ENCODE measurements at places on chromosomes 5 and 9.

GRCh38 chr9:5481322-5482040 is 28.9 kb upstream of the PDCD1LG2 start:
- DNase-seq = no peak

GRCh38 chr5:157431544-157432200 is 28.3 kb upstream of the NIPAL4 start:
- peak; percentile 84 for DNase-seq

DNA sequence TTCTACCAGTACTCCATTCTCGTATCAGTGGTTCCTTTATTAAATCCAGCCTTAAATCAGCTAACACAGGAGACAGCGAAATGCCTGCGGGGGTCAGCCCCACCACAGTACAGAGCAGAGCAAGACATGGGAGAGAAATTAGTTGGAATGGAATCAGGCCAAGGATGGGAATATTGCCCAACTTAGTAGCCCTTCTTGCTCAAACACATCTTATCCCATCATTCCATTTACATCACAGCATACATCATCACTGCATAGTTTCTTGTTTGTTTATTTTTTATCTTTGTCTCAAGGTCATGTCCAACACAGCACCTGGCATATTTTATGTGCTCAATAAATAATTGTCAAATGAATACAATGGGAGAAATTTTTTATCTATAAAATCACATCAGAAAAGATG is 34.3 kb upstream of the DAB2 start:
- no peak for DNase-seq

- DNase-seq = peak; percentile 84
Observed at GRCh38 chr9:95507464-95508241, 9.1 kb downstream of the PTCH1 start.

- no peak for DNase-seq
Observed at GRCh38 chr5:26749829-26750228, 288.6 kb downstream of the CDH9 start.

- DNase-seq = no peak
Observed at GRCh38 chr5:160298189-160298588, 14.2 kb downstream of the CCNJL start.

GRCh38 chr5:173602423-173602822 is 14.0 kb downstream of the BOD1 start:
- no peak for DNase-seq

GRCh38 chr5:173016598-173017046 is 33.1 kb downstream of the ATP6V0E1 start:
- DNase-seq = no peak

- DNase-seq = no peak
Observed at GRCh38 chr9:137873408-137873807, 4.2 kb upstream of the CACNA1B start.

- no peak for DNase-seq
Observed at GRCh38 chr5:172336676-172337285, 53.2 kb upstream of the UBTD2 start.

GRCh38 chr5:143248391-143248790 is 155.1 kb downstream of the NR3C1 start:
- no peak for DNase-seq

GRCh38 chr9:73155968-73156864 is 4.6 kb downstream of the ANXA1 start:
- DNase-seq = no peak

- no peak for DNase-seq
Observed at GRCh38 chr9:136117916-136118319, 757 bp downstream of the TMEM250 start.

DNA sequence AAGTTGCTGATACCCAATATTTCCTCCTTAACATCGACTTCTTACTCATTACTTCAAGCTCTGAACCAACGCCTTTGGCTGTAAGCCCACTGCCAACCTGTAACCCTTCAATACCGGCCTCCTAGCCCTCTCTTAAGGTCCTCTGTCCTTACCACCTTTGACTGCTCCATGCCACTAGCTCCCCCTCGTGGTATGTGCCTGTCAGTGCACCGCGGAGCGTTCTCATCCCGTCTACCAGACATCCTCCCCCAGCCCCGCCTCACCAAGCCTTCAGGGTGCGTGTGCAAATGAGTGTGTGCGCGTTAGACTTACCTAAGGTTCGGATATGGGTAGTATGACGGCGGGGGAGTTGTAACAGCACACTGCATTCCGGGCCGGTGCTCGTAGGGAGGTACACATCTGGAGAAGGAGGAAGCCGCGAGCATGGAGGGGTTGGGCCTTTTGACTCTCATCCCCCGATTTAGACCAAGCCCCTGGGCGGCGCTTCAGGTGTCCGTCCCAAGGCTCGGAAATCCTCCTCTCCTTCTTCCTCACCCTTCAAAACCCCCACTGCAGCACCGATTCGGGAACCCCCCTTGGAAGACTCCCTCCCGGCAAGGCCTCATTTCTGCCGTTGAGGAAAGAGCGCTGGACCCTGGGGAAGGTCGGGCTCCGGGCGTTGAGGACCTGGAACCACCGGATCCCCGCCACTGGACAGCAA is 2.8 kb upstream of the MYORG start:
- peak; percentile 93 for DNase-seq

DNA sequence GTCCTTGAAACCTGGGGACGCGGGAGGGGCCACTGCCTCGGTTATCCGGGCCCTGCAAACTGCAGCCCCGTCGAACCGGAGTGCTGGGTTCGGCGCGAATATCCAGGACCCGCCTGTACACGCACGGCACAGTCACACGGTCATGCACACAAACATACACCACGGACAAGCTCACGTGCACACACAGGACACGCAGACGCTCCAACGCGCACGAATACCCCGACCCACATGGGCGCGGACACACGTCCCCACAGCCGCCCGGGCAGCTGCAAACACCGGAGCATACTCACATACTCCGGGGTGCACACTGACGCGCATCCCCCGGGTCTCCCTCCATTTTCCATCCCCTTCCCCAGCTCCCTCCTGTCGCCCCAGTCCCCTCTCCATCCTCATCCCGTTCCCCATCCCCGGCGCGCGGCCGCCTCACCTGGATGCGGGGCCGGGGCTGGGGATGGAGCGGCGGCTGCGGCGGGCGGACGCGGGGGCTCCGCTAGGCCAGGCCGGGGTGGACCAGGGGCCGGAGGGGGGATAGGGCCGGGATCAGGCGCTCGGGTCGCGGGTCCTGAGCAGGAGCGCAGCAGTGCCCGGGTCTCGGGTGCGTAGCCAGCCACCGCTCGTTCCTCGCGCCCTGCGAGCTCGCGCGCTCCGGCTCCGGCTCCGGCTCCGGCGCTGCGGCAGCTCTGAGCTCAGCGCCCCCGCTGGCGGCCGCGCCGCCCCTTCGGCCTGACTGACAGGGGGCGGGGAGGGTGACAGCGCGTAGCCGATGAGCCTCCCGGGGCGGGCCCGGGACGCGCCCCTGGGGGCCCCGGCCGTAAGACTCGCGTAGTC is at the start of the genes EIF4E1B and SNCB:
Gene EIF4E1B, plus strand, starts transcription at position 823 of the 828 bp plus-strand sequence. CDS start 12,113 bp downstream, outside the sequence.
Gene SNCB, minus strand, starts transcription at position 682 of the 828 bp plus-strand sequence. CDS start 880 bp downstream, outside the sequence.
- peak; percentile 80 for DNase-seq

GRCh38 chr5:178514851-178515418 is 75.3 kb downstream of the COL23A1 start:
- DNase-seq = no peak

GRCh38 chr5:175394601-175395000 is 49.4 kb downstream of the DRD1 start:
- DNase-seq = no peak

DNA sequence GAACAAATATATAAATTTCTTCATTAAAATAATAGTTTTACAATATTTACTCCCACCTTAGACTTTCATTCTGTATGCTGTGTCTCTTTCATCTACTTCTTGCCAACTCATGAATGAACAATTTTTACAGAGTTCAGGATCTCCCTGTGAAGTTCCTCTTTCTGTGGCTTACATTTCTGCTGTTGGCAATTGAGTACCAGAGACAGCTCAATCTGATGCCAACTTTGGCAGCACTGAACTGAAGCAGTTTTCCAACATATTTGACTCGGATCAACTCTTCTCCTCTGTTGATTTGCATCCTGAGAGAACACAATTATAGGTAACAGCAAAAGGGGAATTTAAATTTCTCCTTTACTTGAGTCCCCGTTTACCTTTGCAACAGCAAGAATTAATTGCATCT is 1262.2 kb downstream of the EFNA5 start:
- DNase-seq = no peak

GRCh38 chr5:131769961-131770360 is 26.9 kb downstream of the FNIP1 start:
- peak; percentile 28 for DNase-seq

DNA sequence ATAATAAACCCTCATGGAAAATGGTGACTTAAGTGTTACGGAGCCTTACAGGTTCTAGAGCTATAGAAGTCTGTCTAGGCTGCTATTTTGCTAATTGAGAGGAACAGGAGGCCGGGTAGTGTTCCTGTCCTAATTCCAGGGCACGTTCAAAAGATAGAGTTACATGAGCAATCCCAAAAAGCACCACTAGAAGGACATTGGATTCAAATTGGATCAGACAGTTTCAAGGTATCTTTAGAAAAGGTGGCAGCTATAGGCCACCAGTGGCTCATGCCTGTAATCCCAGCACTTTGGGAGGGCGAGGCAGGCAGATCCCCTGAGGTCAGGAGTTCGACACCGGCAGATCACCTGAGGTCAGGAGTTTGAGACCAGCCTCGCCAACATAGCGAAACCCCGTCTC is 458.8 kb downstream of the TMEM232 start:
- DNase-seq = no peak

DNA sequence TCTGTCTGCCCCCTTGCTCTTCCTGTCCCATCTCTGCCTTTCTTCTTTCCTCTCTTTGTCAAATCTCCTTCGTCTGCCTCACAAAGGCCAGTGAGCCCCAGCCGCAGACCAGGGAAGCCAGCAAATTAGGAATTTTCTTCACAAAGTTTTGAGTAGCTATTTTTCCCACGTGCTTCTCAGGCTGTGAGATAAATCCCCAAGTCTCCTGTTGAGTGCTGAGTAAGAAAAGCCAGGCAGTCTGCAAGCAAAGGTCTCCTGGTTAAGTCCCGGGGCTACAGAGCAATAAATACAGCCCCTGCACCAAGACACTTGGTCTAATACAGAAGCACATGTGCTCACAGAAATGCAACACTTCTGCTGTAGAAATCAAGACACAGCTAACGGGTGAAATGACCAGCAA is 284.9 kb downstream of the SLIT3 start:
- DNase-seq = no peak

DNA sequence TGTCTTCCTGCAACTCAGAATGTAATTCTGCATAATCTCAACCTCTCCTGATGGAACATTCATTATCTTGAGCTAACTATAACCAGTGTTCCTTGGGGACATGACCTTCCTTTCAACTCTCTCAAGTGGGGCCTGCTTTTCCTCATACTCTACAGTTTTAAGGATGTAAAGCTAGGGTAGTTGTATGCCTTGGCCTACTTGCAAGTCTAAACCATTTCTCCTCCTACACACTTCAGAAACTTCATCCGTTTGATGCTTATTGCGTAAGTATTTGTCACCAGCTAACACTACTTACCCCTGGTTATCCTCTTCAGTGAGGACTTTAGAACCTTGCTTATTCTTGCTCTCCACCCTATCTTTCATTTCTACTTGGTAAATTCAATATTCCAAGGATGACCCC is 548.9 kb downstream of the HINT1 start:
- no peak for DNase-seq

GRCh38 chr9:83986195-83986594 is 5.6 kb downstream of the RMI1 start:
- DNase-seq = no peak

- peak; percentile 30 for DNase-seq
Observed at GRCh38 chr5:56264417-56265025, 31.4 kb upstream of the ANKRD55 start.

GRCh38 chr5:112491257-112491656 is 72.2 kb upstream of the EPB41L4A start:
- DNase-seq = no peak

- no peak for DNase-seq
Observed at GRCh38 chr5:75536694-75537360, 25.1 kb downstream of the POLK start.

DNA sequence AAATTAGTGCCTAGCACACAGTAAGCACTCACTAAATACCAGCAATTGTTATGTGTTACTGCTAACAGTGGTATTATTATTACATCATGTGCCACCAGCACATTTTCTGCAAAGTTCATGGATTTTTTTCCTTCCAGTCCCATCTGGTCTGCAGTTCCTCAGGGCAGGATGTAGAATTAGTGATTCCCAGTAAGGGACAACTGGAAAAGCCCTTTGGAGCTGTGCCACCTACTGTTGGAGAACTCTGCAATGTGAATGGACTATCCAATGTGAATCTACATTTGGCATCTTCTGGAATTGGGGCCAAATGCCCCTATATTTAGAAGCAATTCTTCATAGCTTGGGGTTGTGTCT is 154.0 kb downstream of the CDH6 start:
- DNase-seq = no peak

- DNase-seq = no peak
Observed at GRCh38 chr9:129340427-129341170, 162.5 kb upstream of the IER5L start.

GRCh38 chr5:89996890-89997289 is 412.7 kb downstream of the CETN3 start:
- no peak for DNase-seq

- DNase-seq = peak; percentile 53
Observed at GRCh38 chr5:34957857-34958690, 28.7 kb downstream of the DNAJC21 start.

DNA sequence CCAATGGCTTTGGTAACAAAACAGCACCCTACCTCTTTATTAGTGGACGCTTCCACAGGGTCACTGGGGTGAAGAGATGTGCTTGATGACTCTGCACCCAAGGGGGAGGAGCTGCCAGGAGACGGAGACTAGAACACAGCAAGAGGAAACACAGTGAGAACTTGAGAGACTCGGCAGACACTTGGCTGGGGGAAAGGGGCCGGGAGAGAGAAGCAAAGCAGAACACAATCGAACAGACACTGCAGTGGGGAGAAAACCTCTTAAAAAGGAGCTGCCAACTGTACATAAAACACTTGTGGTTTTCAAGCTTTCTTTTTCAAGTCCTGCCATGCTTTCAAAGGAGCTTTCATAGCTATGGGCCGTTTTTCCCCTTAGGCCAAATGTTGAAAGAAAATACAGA is 151.0 kb downstream of the ENTREP1 start:
- DNase-seq = no peak

- peak; percentile 88 for DNase-seq
Observed at GRCh38 chr9:16870596-16871335, at the start of gene BNC2. BNC2 (minus strand) TSS chr9:16870670; CDS start chr9:16870648, 22 bp downstream.

- DNase-seq = no peak
Observed at GRCh38 chr5:14003936-14004335, 59.4 kb upstream of the DNAH5 start.

- no peak for DNase-seq
Observed at GRCh38 chr5:2335733-2336515, 415.6 kb downstream of the IRX2 start.

DNA sequence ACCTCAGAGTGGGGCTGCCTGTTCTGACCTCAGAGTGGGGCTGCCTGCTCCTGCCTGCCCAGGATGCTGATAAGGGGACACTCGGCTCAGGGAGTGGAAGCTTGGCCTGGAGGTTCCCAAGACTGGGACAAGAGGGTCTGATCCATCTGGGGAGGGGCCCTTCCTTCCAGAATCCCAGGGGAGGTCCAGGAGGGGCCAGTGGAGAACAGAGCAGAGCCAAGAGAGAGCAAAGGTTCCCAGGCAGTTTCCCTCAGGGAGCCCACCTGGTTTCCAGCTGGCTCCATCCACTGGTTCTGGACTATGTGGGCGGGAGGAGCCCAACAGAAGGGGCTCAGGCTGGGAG is 49.1 kb upstream of the RNU6ATAC start:
- DNase-seq = no peak

GRCh38 chr9:129140397-129141065 is 29.3 kb downstream of the PTPA start:
- DNase-seq = no peak

All from eye (tissue), 1 donor.